Left ventricle myocardium inferior (tissue), 1 donor: ENCODE measurements at places on chromosomes 7 and 10. TPM values are rescaled to one million over a fixed set of nuclear protein-coding genes. Genes with fewer than 3 reads are reported as not detected.

DNA sequence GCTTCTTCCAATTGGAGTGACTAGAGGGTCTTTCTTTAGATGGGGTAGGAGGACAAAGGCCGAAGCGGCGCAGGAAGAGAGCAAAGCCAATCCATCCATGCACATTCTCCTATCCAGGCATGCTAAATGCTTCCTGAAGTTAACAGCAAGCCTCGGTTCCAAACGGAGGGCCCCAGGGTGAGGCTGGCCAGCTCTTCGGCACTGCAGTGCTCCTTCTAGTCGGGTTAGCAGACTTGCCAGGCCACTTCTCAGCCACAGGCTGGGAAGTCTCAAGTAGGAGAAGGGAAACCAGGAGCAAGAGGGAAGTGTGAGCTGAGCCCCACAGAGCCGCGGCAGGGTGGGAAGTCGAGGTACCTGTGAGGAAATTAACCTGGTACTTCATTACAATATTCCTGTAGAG, 253.8 kb upstream of the INHBA start:
- no peak for DNase-seq
- no peaks in the 10 kb centered on the region for H3K36me3 ChIP-seq
- H3K27ac ChIP-seq, result no peak overlapping the region
- peaks cover 47% of the 10 kb centered on the region for H3K27me3 ChIP-seq

- DNase-seq, result no peak
- no peaks in the 10 kb centered on the region for H3K4me1 ChIP-seq
- H3K27me3 ChIP-seq, result peaks cover 4% of the 10 kb centered on the region
- no peak overlapping the region for H3K4me3 ChIP-seq
Measured at GRCh38 chr10:122850705-122851640, 5.3 kb upstream of the CUZD1 start.

Gene SFTPA2
- not detected for total RNA-seq

Gene MICU1
- total RNA-seq, result 37.4 TPM
